Aorta (tissue), 5 donors: ENCODE measurements at places on chromosomes 5 and 9.

DNA sequence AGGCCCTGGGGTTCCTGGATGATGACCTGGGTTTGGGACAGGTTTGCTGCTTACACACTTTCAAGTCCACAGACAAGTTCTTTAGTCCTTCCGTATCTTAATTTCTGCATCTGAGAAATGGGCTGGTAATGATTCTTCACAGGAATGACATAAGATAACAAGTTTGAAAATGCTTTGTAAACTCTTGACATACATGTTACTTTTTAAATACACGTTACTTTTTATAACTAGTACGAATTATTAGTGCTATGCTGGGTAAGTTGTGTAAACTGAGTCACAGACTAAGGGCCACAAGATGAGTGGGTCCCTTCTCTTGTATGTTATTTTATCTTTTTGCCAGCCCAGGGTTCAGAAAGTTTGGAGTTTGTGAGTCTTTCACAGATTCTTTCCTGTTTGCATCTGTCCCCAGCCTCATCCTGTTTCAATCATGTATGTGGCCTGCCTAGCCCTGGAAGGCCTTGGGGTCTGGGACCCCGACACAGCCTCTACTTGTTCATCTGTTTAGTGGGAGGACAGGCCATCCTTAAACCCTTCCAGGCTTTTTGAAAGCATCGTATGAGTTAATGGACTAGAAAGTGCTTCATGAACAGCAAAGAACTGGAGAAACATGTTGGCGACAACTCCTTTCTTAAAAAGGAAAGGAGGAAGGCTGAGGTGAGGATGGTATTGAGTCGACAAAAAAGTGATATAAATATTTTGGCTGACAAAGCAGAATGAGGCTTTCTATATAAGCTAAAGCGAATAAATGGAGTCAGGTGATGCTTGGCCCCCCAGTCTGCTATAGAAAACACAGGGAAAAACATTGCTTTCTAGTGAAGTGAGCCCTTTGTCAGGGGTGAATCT, 9.3 kb downstream of the ZNF618 start:
- DNase-seq, result no peak

DNA sequence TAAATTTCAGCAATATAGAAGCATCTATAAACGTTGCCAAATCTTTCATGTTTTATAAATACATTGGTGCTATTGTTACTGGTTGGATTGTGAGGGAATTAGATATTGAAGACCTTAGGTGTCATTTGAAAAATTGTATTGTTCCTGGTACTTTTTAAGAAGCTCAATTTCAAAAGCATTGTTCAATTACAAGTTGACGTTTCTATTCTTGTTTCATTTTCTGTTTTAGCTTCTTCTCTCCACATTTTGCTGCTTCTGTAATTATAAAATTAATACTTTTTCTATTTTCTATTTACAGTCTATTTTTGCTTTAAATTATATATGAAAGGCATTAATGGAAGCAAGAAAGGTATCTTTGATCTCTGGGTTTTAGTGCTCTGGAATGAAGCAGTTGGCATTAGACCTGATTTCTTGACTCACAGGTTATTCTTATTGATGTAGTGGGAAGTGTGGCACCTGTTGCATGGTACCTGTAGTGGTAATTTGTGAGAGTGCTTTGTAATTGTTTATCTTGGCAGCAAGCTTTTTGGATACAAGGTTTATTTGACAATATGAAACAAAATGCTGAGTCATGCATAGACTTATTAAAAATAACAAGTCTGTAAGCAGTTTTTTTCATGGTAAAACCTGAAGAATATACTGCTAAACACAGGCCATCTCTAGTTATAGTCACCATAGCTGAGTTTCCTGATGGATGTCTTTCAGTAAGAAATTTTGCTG, 13.2 kb downstream of the MACIR start:
- no peak for DNase-seq

GRCh38 chr9:110886832-110887231, 151.4 kb downstream of the LPAR1 start:
- no peak for DNase-seq

DNA sequence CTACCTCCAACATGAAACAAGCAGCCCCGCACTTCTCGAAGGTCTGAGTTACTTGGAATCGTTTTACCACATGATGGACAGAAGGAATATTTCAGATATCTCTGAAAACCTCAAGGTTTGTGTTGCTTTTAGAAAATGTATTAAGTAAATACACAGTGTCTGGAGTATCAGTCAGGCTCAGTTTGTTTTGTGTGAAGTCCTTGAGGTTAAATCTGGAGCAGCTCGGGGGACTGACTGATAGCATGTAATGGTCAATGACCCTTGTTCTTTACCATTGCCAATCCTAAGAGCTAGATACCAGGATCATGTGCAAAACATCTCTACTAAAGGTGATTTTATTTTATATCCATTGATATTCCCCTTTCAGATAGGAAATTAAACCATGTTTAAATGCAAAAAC, 26.9 kb upstream of the LNPEP start:
- no peak for DNase-seq

- DNase-seq, result no peak
These were observed 60.4 kb downstream of the SGCD start for GRCh38 chr5:156387391-156387790.

GRCh38 chr9:137204731-137205125, 720 bp downstream of the TMEM203 start:
- no peak for DNase-seq

DNA sequence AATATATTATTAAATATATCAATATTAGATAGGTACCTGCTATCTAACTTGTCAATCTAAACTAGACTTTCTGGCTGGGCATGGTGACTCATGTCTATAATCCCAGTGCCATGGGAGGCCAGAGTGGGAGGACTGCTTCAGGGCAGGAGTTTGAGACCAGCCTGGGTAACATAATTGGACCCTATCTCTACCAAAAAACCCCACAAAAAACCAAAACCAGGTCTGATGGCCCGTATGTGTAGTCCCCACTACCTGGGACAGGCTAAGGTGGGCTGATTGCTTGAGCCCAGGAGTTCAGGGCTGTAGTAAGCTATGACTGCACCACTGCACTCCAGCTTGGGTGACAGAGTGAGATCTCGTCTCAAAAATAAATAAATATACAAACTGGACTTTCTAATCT, 55.0 kb downstream of the PJA2 start:
- DNase-seq, result peak; percentile 45

- DNase-seq, result no peak
These were observed 70.8 kb upstream of the CDKN2B start for GRCh38 chr9:22079873-22080341.

DNA sequence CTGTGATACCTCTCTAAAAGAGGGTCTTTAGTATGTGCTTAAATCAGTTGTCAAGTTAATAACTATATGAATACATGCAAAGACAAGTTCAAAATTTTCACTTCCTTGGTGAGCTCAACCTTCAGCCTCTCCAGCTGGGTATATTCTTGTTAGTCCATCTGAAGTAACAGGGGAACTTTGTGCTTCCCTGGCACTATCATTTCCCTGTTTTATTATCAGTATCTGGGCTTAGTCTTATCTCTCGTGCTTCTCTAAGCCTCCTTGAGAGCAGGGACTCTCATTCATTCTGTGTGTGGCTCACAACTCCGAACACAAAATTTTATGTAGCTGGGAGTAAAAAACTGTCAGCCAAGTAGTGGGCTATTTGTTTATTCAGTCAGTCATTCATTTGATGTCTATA, 175.9 kb upstream of the MAP3K1 start:
- DNase-seq, result no peak

DNA sequence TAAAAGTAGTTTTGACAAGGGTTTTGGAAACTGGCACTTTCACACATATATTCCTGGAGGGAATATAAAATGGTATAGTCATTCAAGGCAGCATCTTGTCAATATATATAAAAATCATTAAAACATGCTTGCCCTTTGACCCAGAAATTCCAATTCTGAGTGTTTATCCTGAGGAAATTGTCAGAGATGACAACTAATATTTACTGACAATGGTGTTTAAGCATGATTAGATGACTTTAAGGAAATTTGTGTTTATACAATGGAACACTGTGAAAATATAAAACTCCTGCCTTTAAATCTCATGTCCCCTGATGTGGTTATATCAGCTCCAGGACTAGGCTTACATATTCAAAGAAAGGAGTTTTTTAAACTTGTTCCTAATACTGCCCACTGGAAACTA, 25.6 kb downstream of the PCSK1 start:
- no peak for DNase-seq

DNA sequence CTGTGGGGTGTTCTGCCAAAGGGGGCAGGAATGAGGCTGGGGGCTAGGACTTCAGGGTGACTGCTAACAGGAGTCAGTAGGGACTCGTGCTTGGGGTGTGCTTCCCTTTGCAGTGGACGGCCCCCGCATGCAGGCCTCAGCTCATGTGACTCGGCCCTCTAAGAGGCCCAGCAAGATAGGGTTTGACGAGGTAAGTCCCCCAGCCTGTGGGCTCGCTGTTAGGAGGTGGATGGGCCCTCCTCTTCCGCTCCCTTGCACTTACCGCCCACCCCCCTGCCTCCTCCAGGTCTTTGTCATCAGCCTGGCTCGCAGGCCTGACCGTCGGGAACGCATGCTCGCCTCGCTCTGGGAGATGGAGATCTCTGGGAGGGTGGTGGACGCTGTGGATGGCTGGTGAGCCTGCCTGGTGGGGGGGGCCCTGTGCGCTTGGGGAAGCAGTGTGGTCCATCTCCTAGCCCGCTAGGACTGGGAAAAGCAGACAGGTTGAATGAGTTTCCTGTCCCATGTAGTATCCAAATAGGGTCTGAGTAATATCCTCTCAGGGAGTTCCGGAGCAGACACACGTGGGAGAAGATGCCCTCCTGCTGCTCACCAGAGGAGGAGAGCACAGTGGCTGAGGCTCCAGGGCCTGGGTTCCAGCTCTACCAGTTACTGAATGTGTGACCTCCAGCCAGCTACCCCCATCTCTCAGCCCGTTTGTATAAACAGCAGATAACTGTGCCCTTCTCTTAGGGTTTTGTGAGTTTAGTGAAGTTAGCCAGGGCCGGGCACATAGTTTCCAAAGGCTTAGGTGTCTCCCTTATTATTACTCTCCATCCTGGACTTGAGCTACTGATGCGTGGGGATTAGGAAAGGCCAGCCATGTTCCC, 8.2 kb downstream of the CERCAM start:
- no peak for DNase-seq
